GM12864 (cell line): ENCODE measurements at places on chromosomes 11 and 22.

- DNase-seq = no peak
Measured at GRCh38 chr11:47375020-47375419, 3.3 kb downstream of the SPI1 start.

DNA sequence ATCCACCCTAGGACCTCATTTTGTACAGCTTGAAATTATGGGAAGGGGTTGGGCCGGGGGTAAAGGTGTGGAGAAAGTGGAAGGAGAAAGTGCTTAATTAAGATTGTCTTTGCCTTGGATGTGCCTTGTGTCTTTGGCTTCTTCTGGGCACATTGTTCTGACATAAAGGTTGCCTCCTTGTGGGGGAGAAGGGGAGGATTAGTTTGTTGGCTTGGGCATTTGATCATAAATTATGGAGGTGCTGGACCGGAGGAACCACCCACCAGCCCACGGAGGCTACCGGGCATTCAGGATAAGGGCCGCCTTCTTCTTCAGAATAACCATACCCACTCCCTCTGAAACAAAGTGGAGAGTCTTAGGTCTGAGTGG, 1.3 kb downstream of the PAFAH1B2 start:
- no peak for DNase-seq

DNA sequence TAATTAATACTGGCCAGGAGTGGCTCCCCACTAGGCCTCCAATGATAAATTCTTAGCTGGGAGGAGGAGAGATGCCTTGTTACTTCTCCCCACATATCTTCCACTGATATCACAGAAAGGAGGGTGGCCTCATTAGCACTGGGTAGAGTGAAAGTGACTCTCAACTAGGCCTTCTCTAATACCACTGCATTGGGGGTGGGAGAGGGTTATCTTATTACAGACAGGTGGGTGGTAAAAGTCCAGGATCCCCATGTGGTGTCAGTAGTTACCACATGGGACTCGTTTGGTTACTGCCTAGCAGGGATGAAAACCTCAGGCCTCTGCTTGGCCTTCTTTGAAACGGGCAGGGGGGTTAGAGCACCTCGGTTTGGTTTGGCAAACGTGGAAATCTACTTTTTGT, 167.3 kb downstream of the UVRAG start:
- DNase-seq = no peak

DNA sequence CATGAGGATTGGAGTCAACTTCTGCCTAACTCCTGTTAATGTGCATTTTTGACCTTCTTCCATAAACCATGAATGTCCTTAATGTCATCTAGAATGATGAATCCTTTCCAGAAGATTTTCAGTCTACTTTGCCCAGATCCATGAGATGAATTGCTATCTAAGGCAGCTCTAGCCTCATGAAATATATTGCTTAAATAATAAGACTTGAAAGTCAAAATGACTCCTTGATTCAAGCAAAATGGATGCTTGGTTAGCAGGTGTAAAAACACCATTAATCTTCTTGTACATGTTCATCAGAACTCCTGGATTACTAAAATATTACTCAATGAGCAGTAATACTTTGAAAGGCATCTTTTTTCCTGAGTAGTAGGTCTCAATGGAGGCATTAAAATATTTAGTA, 238.5 kb upstream of the ZC3H12C start:
- no peak for DNase-seq

GRCh38 chr11:116786966-116787365, 857 bp downstream of the ZPR1 start:
- no peak for DNase-seq
